Activated gamma-delta T cell treated with Interleukin-2 at 50 U/mL for 16 hours (primary cell): ENCODE measurements at places on chromosomes 3 and 15.

DNA sequence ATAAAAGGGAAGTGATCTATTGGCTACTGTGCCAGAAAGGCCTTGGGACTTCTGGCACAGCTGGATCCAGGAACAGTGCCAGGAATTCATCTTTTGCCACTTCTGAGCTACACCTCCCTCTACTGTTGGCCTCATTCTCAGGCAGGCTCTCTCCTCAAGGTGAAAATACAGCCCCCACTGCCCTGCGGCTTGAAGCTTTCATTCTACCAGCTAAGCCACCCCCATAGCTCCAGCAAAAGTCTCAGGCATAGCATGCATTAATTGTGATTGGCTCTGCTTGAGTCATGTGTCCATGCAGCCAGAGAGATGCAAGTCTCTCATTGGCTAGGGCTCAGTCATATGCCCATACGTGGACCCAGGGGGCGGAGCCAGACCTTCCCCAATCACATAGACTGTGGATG lies 142.4 kb downstream of the TPRA1 start:
- no peak for DNase-seq

DNA sequence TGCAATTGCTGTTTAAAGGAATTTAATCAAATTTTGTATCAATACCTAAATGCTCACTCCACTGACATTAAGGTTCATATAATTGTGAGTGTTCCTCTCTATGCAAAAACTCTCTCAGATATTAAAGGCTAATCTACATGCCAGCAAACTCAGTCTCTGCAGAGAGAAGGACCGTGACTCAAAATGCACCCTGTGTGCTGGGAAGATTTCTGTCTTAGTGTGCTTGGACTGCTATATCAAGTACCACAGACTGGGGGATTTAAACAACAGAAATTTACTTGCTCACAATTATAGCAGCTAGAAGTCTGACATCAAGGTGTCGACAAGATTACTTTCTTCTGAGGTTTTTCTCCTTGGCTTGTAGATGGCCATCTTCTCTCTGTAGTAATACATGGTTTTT lies 18.6 kb upstream of the PFN2 start:
- DNase-seq: no peak

DNA sequence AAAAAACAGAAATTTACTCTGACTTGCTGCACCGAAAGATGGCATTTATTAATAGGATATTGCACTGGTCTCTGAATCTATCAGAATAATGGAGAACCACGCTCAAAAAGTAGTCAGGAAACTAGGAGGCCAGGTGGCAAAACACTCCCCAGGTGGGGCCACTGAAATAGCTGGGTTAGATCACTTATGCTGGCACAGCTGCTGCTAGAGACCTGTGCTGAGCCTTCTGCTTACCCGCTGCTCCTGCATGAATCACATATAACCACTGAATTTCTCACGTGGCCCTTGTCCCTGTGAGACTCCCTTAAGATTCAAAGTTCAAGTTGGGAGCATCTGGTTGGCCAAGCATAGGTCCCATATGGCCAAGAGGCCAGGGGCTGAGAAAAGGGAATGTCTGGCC lies 66.0 kb upstream of the OXTR start:
- no peak for DNase-seq

DNA sequence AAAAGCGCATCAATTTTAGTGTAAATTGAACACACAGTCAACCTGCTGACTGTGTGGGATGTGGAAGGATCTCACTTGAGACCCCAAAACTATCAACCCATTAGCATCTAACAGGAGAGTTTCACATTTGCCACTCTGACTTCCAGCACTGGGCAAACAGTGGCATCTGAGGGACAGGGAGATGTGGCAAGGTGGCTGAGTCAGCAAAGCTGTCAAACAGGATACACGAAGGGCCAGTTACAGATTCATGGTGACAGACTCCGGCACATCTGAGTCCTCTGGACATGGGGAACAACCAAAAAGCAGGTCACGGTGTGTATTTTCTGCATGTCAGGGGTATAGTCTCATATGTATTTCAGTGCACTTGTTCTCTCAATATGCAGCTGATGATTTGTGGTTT lies 573.4 kb upstream of the PPP2R3A start:
- DNase-seq: no peak

DNA sequence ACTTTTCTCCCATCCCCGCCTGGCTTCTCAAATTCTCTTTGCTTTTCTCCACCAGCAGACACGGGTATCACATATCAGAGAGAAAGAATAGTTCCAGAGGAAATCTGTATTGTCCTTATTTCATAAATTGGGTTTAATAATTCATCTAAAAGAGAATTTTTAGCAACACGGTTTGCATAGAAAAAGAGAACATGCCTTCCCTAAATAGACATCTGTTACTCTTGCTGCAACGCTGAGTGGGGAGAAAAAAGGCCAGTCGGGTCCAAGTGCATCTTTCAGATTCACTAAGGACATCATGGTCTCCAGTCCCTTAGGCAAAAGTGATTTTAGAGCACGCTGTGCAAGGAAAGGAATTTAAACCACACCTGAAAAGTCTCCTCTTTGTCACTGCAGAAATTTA lies 201.3 kb downstream of the ABHD5 start:
- no peak for DNase-seq

DNA sequence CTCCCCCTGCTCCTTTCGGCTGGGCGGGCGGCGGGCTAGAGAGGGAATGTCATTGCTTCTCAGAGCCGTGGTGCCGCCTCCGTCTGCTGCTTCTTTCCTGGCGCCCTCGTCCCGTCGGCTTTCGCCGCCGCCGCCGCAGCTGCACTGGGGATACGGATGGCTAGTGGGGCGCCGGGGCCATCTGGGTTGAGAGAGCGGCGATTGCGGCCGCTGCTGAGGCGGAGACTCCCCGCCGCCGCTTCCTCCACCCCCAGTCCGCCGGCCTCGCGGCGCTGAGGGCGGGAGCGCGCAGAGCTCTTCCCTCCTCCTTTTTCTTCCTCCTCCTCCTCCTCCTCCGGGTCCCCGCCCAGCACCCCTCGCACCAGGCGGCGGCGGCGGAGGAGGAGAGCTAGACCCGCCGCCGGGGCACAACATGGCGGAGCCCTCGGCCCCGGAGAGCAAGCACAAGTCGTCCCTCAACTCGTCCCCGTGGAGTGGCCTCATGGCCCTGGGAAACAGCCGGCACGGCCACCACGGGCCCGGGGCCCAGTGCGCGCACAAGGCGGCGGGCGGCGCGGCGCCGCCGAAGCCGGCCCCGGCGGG lies at the start of gene STT3B:
STT3B (plus strand) TSS at position 339 of the 582 bp plus-strand sequence; CDS start at position 413, 74 bp downstream.
- peak; percentile 77 for DNase-seq

GRCh38 chr3:43025423-43025822 lies 46.3 kb downstream of the GASK1A start:
- DNase-seq: no peak

DNA sequence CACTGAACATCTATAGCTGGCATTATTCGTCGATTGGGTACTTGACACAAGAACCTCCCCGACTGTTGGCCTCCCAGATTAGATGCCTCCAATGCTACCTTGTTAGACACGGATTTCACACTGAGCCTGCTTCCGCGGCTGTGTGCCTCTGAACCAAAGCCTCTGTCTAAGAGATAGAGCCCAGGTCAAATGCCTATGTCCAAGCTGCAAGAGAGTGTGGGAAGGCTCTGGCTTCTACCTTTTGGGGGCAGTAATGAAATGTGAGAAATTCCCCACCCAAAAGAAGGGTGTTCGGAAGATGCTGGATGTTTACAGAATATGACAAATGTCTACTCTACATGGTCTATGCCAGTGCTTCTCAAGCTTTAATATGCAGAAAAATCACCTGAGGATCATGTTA lies 2.0 kb upstream of the RPUSD2 start:
- DNase-seq: no peak

GRCh38 chr3:79097964-79098660 lies 669.7 kb downstream of the ROBO1 start:
- DNase-seq: no peak

DNA sequence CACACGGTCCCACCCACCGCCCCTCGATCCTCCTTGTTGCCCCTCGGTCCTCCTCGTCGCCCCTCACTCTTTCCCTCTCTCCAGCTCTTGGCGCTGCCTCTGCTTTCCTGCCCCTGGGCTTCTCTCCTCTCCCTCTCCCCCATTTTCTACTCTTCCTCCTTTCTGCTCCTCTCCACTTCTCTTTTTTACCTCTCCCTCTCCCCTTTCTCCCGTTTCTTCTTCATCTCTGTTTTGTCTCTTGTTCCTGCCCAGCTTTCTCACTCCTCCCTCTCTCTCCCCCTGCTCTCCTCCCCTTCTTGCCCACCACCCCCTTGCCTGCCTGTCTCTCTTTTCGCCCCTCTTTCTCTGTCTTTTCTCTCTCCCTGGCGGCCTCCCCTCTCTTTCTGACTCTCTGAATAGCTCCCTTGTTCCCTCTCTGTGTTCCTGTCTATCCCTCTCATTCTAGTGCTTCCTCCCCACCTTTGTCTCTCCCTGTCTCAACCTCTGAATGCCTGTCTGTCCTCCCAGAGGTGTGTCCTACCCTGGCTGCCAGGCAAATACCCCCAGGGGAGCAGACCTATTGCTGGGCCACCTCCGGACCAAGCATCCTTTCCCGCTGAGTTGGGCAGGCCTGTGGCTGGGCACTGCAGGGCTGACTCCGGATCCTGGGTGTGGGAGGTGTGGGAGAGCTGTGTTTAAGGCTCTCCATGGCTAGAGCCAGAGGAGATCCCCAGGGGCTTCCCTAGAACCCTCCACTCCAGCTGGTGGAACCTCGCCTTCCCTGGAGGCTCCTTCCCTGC lies 41.0 kb downstream of the EPHB3 start:
- DNase-seq: no peak

- DNase-seq: no peak
Measured at GRCh38 chr15:79969146-79969545, 1.9 kb downstream of the BCL2A1 start.

DNA sequence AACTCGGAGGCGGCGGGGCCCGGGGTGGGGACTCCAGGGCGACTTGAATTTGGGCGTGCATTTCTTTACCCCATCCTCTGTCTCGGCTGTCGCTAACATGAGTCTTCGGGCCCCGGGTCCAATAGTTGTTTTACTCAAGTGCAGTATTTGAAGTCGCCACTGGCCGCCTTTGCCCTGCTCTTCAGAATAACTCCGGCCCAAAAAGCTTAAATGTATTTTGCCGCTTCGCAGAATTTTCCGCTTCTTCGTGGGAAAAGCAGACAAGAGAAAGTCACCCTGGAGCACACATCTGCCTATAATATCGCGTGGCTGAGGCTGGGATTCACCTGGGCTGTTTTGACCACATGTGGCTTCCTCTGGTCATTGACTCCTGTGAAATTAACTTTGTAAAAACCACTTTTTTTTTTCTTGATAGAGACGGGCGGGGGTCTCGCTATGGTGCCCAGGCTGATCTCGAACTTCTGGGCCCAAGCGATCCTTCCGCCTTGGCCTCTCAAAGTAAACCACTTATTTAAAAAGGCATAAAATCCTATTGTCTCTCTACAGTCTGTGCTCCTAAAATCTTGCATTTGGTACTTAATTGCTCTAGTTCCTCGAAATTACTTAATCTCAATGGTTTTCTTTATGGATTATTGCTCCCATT lies 676 bp downstream of the CNOT10 start:
- DNase-seq: no peak

- DNase-seq: no peak
Measured at GRCh38 chr3:140056047-140056446, 121.1 kb downstream of the CLSTN2 start.

DNA sequence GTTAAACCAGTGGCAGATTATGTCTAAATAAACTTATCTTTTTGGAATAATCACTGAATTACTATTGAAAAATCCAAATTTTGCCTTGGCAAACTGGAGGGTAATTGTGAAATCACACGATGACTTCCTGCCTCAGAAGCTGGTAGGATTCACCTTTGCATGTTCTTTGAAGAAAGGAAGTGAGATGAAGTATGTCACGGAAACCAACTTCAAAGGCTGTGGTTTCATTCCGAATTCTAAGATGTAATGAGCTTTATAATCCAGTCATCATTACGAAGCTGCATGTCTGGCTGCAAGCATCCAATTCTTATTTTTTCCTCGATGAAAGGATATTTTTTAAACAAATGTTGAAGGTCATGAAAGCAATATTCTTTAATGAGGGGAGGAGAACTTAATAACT lies 15.0 kb upstream of the ZBED2 start:
- peak; percentile 33 for DNase-seq

GRCh38 chr15:31235311-31236183 lies 91.1 kb upstream of the KLF13 start:
- DNase-seq: no peak

DNA sequence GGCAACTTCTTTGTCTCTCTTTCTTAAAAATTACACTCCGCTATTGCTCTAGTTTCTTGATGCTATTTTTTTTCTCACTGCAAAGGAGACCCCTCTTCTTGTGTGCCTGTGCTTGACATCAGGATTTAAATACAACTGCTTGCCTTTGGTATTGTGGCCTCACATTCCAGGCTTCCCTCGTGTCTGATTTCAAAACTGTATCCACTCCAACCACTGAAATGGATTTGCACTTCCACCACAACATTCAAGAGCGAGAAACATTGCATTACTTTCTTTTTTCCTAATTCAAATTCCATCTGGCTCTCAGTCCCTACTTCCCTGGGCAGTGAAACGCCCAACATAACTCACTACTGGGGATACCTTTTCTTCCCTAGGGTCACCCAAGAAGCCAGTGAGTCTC lies 50.4 kb upstream of the PXYLP1 start:
- no peak for DNase-seq

- no peak for DNase-seq
Measured at GRCh38 chr3:55272031-55272645, 215.0 kb downstream of the WNT5A start.

- DNase-seq: no peak
Measured at GRCh38 chr3:11154953-11155325, 646 bp downstream of the HRH1 start.

- DNase-seq: no peak
Measured at GRCh38 chr3:129950318-129951046, 24.0 kb upstream of the TRH start.

- DNase-seq: no peak
Measured at GRCh38 chr15:51533672-51534398, 88.7 kb downstream of the DMXL2 start.

DNA sequence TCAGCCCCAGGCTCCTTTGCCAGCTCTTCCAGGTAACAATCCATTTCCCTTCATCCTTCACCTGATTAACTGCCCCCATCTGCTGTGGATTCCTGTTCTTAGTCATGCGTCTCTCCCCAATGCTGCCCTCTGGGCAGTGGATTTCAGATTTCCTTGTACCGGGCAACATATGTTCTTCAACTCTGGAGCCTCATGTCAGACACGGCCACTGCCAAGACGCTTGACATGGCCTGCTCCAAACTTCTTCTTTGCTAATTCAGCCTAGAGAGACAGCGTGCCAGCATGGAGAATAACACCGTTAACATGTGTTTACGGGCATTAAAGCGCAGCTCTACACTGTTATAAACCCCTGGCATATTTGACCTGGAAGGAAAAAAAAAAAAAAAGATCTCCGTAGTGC lies 1035.1 kb upstream of the NR2F2 start:
- no peak for DNase-seq

- no peak for DNase-seq
Measured at GRCh38 chr3:59388555-59389270, 338.9 kb upstream of the CFAP20DC start.

GRCh38 chr3:152053866-152054265 lies 180.4 kb downstream of the SUCNR1 start:
- DNase-seq: no peak

GRCh38 chr15:98643115-98643514 lies 5.2 kb upstream of the IGF1R start:
- DNase-seq: no peak

GRCh38 chr15:71939981-71940588 lies 129.7 kb downstream of the NR2E3 start:
- DNase-seq: no peak
